ENCODE measurements at places on chromosomes 2 and 18.

GRCh38 chr2:238174701-238175100 lies 15.9 kb downstream of the ERFE start:
- no peak for DNase-seq

DNA sequence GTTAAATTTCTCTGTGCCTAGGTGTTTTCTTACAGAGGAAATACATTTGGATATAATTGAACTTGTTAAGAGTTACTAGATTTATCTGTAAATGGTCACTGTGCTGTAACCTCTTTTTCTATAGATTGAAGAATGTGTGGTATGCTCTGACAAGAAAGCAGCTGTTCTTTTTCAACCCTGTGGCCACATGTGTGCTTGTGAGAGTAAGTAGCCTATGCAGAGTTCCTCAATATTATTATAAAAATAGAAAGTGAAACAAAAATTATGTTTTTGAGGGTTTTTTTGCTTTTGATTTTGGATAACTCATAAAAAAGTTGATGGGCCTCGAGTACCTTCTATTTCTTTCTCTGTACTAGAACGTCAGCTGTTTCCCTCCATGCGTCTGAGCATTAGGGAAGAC lies 112.4 kb downstream of the MIB1 start:
- DNase-seq, result no peak

- DNase-seq, result no peak
These were observed 22.5 kb upstream of the NDUFV2 start for GRCh38 chr18:9079818-9080528.

DNA sequence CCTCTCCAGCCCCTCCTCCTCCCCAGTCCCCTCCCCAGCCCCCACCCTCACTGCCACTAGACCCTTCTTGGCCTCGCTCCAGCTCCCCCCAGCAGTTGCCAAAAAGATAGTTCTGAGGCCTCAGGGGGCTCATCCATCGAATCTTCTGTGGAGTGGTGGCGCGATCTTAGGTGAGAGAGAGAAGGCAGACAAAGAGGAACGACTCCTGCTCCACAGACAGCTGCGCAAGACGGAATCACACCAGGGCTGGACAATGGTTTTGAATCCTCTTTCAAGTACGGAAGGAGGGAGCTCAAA lies 68.1 kb downstream of the LAMA3 start:
- no peak for DNase-seq

DNA sequence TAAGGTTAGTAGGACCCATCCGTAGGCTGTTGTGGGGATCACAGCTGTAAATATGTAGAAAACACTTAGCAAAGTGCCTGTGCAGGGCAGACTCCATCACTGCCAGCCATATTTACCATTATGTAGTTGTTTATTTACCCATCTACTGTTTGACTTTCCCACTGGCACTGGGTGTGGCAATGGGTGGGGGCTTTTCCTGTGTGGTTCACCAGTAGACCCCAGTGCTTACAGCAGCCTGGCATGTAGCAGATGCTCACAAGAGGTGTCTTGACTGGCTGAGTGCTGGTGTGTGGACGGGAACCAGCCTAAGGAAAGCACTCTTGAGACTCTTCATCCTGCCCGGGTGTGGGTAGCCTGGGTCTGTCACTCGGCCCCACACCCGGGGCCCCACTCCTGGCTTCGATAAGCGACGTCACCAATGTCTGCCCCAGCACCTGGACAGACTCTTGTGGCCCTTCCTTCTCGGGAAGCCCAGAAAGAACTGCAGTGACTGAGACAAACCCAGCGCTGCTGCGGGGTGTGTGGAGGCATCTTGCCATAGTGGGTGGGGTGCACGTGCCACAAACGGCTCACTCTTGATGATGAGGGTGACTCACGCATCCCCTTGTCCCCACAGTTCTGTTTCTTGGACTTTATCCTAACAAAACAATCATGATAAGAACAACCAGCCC lies 78.3 kb downstream of the HDAC4 start:
- peak; percentile 51 for DNase-seq

Data from activated CD8-positive, alpha-beta memory T cell treated with anti-CD3 and anti-CD28 coated beads, Interleukin-2, amount 50 U/mL, for 4 hours (primary cell).